Mesothelial cell of epicardium (in vitro differentiated cells): ENCODE measurements at places on chromosomes 3 and 15. TPM values are rescaled to one million over a fixed set of nuclear protein-coding genes. Genes with fewer than 3 reads are reported as not detected.

GRCh38 chr3:140443073-140443472 lies 234.8 kb upstream of the TRIM42 start:
- no peak for DNase-seq

DNA sequence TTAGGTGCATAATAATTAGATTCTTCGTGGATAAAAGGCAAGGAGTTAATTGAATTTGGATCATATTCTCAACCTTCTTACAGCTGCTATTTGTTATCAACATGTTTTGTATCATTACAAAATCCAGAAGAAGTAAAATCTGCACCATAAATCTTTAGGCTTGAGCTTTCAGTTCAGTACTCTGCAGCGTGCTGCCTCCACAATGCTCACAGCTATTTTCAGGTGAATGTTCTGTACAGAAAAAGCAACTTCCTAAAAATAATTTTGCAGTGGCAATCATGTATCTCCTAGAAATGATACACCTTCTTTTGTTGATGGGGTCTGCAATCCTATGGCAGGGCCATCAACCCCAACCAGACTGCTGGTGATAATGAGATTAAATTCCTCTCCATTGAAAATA lies 220.9 kb upstream of the CTNNB1 start:
- no peak for DNase-seq

DNA sequence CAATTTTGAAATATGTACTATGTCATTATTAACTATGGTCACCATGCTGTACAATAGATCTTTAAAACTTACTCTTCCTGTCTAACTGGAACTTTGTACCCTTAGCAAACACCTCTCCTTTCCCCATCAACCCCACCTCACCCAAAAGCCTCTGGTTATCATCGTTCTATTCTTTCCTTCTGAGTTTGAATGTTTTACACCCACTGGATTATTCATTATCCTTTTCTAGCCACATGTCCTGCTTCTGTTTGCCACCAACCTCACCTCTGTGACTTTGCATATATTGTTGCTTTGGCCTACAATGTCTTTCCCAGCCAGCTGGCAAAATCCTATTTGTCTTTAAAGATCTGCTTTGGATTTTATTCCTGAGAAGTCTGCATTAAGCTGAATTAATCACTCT lies 102.6 kb upstream of the TSPAN3 start:
- DNase-seq, result no peak

Gene TYRO3
- total RNA-seq, result 94.4 to 104 TPM (median 95.8 TPM) in 3 replicates

- DNase-seq, result no peak
Observed at GRCh38 chr15:78943692-78944091, 1.2 kb downstream of the CTSH start.

DNA sequence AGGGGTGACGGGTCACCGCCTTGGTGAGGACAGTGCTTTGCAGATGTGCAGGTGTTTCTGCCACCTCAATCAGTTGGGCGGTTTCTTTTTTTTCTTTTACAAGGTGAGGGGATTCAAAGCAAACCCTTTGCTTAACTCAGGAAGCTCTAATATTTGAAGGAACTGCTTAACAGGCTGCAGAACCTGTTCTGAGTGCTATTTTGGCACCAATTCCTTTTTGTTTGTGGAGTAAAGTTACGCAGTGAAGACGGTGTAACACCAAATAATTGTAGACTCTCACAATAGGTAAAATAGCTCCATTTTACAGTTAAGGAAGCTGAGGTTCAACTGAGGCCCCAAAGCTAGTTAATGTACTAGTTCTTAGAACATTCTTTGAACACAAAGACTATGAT lies 6.6 kb downstream of the GHRL start:
- DNase-seq, result no peak

DNA sequence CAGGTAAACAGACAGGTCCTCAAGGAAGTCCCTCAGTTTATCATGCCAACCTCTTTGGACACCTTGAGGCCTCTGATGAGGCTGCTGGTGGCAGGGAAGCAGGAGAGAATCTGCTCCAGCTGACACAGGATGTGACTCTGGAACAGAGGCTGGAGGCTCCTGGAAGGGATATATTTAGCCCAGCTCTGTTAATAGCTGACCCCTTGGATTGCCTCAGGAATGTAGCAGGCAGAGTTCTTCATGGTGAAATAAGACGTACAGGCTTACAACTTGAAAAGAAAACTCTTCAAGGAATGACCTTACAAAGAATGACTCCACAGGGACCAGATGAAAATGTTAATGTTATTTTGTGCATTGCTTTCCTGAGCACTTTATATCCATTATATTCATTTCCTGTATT lies 90.5 kb downstream of the AQP9 start:
- DNase-seq, result no peak

DNA sequence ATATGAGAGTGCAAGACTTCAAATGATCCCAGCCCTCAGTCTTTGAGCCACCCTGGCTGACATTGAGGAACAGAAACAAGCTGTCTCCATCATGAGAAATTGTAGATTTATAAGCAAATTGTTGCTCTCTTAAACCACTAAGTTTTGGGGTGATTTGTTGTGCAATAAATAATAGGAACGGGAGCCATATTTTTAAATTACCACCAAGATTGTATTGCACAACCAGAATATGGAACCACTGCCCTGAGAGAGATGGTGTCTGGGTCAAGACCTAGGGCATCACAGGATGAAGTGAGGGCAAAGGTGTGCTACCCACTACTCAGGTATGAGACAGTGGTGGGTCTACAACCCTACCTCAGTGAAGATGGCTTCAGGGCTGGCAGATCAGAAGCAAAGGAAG lies 2.3 kb upstream of the CFAP92 start:
- DNase-seq, result no peak

DNA sequence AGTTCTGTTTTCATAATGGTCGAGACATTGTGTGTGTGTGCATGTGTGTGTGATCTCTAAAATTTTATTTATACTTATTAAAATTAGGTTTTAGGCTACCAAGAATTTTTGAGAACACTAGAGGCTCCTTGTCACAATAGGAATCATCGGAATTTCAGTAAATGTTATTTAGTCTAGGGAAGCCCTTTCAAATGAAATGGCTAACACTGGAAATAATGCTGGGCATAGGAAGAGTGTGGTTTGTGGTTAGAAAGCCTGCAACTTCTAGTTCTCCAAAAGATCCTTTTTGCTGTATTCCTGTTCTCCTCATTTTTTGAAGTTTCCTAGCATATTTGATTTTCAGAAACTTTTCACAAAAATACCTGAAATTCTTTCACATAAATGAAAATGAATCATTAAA lies 92.5 kb upstream of the MBNL1 start:
- DNase-seq, result no peak

DNA sequence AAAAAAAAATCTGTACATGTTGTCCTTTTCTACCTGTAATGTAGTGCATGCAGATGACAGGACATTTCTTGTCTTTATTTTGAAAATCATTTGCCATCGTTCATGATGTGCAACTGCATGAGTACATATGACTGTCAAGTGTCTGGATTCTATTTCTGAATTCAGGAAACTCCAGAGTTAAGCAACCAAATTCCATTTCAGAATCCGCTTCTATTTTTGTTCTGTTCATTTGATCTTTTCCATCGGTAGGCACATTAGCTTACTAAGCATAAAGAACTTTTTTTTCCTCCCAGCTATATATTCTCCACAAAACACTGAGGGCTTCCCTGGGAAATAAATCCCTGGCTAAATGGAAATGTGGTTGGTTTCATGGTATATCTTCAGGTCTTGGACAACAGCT lies 365.6 kb downstream of the PTPRG start:
- no peak for DNase-seq

- no peak for DNase-seq
Observed at GRCh38 chr15:62279041-62279440, 114.0 kb upstream of the C2CD4B start.

- DNase-seq, result no peak
Observed at GRCh38 chr15:91183596-91183995, 83.5 kb downstream of the SV2B start.

- no peak for DNase-seq
Observed at GRCh38 chr15:43230640-43231115, 9.9 kb upstream of the EPB42 start.

Gene RASGRP1
- total RNA-seq, result 3.7 to 4.8 TPM (median 4.4 TPM) in 3 replicates

DNA sequence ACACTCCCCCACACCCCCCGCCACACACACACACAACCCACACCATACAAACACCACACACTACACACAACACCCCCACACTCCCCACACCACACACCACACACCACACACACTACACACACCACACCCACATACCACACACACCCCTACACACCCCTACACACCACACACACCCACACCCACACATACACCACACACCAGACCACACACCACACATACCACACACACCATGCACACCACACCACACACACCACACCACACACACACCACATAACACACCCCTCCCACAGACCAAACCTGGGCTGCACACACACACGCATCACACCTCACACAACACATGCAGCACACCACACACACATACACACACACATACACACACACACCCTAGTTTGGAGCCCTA lies 1.8 kb upstream of the RASGRF1 start:
- DNase-seq, result no peak

Gene GPR176
- 3.1 to 3.8 TPM (median 3.3 TPM) in 3 replicates for total RNA-seq

DNA sequence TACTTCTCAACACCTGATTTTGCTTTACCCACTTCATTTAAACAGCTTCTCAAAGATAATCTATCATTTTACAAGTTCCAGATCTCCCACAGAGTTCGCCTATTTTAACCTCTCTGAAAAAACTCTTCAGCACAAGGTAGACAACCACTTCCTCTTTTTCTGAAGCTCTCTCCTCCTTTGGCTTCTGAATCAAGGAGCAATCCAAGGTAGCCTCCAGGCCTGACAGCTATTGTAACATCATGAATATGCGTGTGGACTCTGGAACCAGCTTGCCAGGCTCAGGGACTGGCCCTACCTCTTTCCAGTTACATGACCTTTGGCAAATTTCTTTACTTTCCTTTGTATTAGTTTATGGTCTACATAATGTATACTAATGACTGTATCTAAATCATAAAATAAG lies 405.9 kb upstream of the ZNF385D start:
- DNase-seq, result no peak

- DNase-seq, result no peak
Observed at GRCh38 chr3:17802950-17803349, 60.5 kb upstream of the TBC1D5 start.

DNA sequence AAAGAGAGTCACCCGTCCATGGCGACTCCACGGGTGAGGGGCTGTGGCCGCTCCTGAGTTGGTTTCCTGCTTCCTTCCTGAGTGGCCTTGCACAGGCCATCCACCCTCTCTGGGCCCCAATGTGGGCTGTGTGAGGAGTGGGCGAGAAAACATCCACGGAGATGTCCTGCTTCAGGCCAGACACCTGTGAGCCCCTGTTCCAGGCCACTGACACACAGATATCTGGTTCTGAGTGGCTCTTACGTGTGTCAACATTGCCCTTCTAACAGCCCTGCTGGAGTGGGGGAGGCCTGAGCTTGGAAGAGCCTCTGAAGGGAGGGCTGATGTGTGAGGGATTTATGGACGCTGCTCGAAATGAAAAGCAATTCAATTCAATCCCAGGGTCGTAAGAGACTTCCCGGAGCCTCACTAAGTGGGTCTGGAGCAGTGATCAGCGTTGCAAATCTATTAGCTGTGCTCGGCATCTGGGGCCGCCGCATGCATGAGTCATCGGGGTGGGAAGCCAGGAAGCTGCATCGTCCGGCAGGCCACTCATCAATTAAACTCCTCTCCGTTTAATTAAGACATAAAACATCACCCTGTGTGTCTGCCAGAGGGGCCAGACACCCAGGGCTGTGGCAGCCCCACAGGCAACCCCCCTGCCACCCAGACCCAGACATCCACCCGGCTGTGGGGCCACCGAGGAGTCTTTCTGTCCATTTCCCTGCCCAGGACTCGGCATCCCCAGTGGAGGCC lies 20.0 kb upstream of the PRR23E start:
- DNase-seq, result peak; percentile 61

GRCh38 chr3:135304378-135304777 lies 509.3 kb downstream of the EPHB1 start:
- DNase-seq, result no peak

DNA sequence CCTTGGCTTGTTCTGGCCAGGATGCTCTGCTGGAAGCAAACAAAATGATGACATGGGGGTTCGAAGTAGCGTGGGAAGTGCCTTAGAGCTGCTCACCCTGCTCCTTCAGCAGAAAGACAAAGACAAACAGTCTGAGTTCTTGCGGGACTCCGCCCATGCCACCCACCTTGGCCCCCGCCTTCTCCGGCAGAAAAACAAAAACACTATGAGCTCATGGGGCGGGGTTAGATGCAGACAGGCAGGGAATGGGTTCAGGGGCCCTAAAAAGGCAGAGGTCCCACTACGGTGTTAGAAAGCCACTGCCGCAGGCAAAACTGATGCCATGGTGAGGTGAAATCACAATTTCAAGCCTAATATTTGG lies 9.7 kb upstream of the NCKIPSD start:
- no peak for DNase-seq

DNA sequence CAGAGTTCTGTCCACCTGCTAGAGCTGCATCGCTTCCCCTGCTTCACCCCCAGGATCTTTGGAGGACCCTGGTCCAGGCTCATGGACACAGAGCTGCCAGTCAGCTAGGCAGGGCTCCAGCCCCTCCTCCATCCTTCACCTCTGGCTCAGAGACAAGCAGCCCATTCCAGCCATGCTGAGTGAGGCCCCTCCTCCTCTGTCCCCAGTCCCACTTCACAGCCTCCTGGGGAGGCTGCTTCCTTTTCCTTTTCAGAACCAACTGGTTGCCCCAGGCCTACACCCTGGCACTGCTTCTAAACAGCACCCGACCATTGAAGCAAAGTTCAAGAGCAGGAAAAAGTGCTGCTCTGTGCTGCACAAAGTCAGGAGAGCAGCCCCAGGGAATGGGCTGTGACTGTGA lies 22.2 kb downstream of the IQSEC1 start:
- DNase-seq, result no peak

Gene RIOX2
- 17.3 to 20.5 TPM (median 20.0 TPM) in 3 replicates for total RNA-seq

DNA sequence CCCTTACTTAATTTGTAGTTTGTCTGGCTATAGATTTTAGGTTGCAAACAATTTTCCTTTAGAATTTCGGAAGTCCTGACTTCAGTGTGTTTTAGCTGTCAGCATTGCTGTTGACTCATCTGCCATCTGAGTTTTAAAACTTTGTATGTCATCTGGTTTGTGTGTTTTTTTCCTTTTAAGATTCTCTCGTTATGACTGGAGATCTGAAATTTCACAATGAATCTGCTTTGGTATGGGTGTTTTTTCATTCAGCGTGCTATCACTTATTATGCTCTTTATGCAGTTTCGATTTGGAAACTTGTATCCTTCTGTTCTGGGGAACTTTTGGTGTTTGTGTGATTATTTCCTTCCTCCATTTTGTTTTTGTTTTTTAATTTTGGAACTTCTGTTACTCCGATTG lies 53.7 kb upstream of the ZNF280D start:
- DNase-seq, result no peak

GRCh38 chr3:172646439-172647015 lies 64.3 kb downstream of the NCEH1 start:
- DNase-seq, result peak; percentile 43
